ENCODE measurements at places on chromosomes 2 and 18. TPM values are rescaled to one million over a fixed set of nuclear protein-coding genes. Genes with fewer than 3 reads are reported as not detected.

The CXXC1 gene
- polyA plus RNA-seq: 56.1 TPM

The PAPOLG gene
- polyA plus RNA-seq: 3.2 TPM

The PFN4 gene
- polyA plus RNA-seq: 0.48 TPM

The TUBA3E gene
- polyA plus RNA-seq: not detected

The AGAP1 gene
- 4.2 TPM for polyA plus RNA-seq

The TXNDC9 gene
- 13.9 TPM for polyA plus RNA-seq

The ATP6V1B1 gene
- not detected for polyA plus RNA-seq

The PRSS56 gene
- not detected for polyA plus RNA-seq

The PCARE gene
- not detected for polyA plus RNA-seq

The GPAT2 gene
- 3.7 TPM for polyA plus RNA-seq

The FLACC1 gene
- 0.13 TPM for polyA plus RNA-seq
